ENCODE measurements at places on chromosomes 6 and 20.

DNA sequence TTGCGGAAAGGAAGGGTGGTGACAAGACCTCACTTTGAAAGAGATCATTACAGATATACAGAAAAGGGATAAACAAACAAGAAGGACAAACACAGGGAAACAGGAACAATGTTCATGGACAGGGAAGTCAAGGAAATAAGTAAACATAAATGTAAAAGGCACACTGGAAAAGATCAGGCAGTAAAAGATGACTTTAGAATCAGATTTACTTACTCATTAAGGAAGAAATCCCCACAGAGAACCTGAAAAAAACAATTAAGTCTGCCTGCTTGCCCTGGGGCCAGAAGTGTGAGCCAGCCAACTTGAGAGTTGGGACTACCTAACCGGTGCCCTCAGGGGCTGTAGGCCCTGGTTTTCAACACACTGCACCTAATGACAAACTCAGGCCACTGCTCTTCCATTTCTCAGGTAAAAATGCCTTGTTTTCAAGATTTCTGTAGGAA, 1.7 kb downstream of the APMAP start:
- no peaks in the 10 kb centered on the region for H3K27me3 ChIP-seq
- no peak for DNase-seq
- peak overlapping the region; percentile 91 for H3K27ac ChIP-seq
- peaks cover 12% of the 10 kb centered on the region for H3K36me3 ChIP-seq

GRCh38 chr20:51623255-51623654, 80.7 kb upstream of the NFATC2 start:
- peaks cover 3% of the 10 kb centered on the region for H3K27me3 ChIP-seq
- H3K36me3 ChIP-seq = no peaks in the 10 kb centered on the region
- H3K4me1 ChIP-seq = peaks cover 10% of the 10 kb centered on the region
- no peak for DNase-seq

DNA sequence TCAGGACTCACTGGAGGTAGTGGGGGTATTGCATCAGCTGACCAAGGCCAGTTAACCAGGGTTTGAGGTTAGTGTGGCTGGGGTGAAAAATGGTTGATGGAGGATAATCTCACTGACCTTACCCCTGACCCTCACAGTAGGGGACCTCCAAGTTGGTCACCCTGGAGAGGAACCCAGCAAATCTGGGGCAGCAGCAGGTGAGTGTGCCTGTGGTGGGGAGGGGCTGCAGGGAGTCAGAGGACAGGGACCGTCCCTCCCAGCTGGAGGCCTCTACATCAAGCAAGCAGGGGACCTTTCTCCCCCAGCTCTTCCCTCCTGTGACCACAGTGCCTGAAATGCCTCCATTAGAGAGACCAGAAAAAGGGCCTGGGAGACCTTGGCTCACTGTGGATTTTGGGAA, 49.1 kb upstream of the ZNF337 start:
- H3K27ac ChIP-seq = no peak overlapping the region
- DNase-seq = no peak
- H3K4me3 ChIP-seq = no peak overlapping the region
- H3K27me3 ChIP-seq = no peaks in the 10 kb centered on the region

GRCh38 chr6:115767931-115768330, 292.8 kb downstream of the FRK start:
- no peaks in the 10 kb centered on the region for H3K27me3 ChIP-seq
- no peak overlapping the region for H3K27ac ChIP-seq
- H3K4me1 ChIP-seq = no peaks in the 10 kb centered on the region
- DNase-seq = no peak
- no peaks in the 10 kb centered on the region for H3K36me3 ChIP-seq

- peaks cover 22% of the 10 kb centered on the region for H3K4me1 ChIP-seq
- H3K27me3 ChIP-seq = peaks cover 24% of the 10 kb centered on the region
- DNase-seq = peak; percentile 51
- peak within 1 kb of the TSS; percentile 40 for H3K4me3 ChIP-seq
- no peaks in the 10 kb centered on the region for H3K36me3 ChIP-seq
These were observed at the start of gene DNAH8 for GRCh38 chr6:38715016-38715689. Gene DNAH8 (plus strand): TSS chr6:38715311. CDS start chr6:38722810, 7,499 bp downstream.

- H3K27me3 ChIP-seq = peaks cover 15% of the 10 kb centered on the region
- no peak overlapping the region for H3K27ac ChIP-seq
- DNase-seq = no peak
These were observed 352.5 kb downstream of the MAFB start for GRCh38 chr20:40336533-40336932.

- H3K4me1 ChIP-seq = no peaks in the 10 kb centered on the region
- H3K27ac ChIP-seq = no peak overlapping the region
- no peaks in the 10 kb centered on the region for H3K27me3 ChIP-seq
These were observed 36.3 kb upstream of the SIRT5 start for GRCh38 chr6:13538084-13538483.

GRCh38 chr6:17102258-17102870, 514 bp downstream of the STMND1 start:
- DNase-seq = no peak
- peaks cover 6% of the 10 kb centered on the region for H3K4me1 ChIP-seq
- H3K27ac ChIP-seq = no peak overlapping the region

DNA sequence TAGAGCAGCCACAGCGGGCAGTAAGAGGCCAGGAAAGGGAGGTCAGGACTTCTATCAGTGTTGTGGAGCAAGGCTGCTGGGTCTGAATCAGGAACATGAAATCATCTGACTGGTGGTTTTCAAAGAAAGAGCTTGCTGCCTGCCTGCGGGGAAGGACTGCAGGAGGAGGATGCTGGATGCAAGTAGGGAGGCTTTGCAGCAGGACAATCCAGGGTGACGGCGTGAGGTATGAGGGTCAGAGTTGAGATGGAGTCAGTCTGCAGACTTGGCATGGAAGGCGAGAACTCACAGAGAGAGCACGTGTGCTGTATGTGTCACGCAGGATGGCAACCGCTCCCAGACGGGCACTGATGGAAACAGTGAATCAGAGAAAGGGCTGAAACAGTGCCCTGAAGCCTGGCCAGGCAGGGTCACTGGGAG, 59.2 kb upstream of the CD93 start:
- no peaks in the 10 kb centered on the region for H3K36me3 ChIP-seq
- no peak overlapping the region for H3K27ac ChIP-seq
- H3K4me3 ChIP-seq = no peak overlapping the region
- H3K4me1 ChIP-seq = peaks cover 40% of the 10 kb centered on the region
- DNase-seq = no peak

DNA sequence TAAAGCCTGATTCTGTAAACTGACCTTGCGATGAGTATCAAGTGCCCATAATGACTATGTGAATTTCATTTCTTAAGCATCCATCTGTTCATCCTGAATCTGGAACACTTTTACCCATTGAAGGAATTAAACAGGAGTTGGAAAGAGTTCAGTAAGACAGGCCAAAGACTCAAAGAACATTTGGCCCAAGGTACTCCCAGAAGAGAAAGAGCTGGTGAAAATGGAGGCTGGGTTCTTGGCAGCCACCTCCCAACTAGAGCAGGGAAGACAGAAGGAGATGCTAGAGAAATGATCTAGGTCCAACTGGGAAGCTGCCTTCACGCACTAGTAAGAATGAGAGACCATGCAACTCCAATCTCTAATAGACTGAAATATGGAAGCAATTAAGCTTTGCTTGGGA, 290.8 kb upstream of the RNF24 start:
- no peak overlapping the region for H3K27ac ChIP-seq
- no peaks in the 10 kb centered on the region for H3K4me1 ChIP-seq
- no peaks in the 10 kb centered on the region for H3K27me3 ChIP-seq
- no peak overlapping the region for H3K4me3 ChIP-seq
- no peak for DNase-seq

DNA sequence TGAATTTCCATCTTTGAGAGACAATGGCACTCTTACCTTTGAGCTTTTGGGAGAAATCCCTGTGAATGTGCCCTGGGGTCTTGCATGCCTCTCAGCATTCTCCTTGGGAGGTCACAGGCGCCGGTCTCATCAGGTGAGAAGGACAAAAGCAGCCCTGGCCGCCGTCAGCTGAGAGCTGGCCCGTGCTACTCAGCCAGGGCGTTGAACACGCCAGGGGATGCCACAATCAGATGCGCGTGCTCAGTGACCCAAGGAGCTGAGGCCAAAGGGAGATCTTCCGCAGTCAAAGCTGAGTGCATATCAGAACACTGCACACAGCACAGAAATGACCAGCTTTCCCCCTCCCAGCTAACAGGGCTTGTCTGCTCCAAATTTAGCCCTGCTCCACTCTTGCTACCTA, 253.6 kb upstream of the NOX3 start:
- no peaks in the 10 kb centered on the region for H3K36me3 ChIP-seq
- no peak overlapping the region for H3K27ac ChIP-seq
- H3K4me3 ChIP-seq = no peak overlapping the region
- DNase-seq = no peak
- no peaks in the 10 kb centered on the region for H3K27me3 ChIP-seq
- no peaks in the 10 kb centered on the region for H3K4me1 ChIP-seq

- DNase-seq = no peak
- peaks cover 15% of the 10 kb centered on the region for H3K27me3 ChIP-seq
These were observed 13.0 kb upstream of the TGM2 start for GRCh38 chr20:38178065-38178491.
